Upper lobe of right lung (tissue), 1 donor: ENCODE measurements at places on chromosomes 3 and 15. TPM values are rescaled to one million over a fixed set of nuclear protein-coding genes. Genes with fewer than 3 reads are reported as not detected.
A peak's percentile ranks its signal among the peaks of the same experiment; 100 is the strongest.

Gene PLSCR2
- total RNA-seq, result not detected

DNA sequence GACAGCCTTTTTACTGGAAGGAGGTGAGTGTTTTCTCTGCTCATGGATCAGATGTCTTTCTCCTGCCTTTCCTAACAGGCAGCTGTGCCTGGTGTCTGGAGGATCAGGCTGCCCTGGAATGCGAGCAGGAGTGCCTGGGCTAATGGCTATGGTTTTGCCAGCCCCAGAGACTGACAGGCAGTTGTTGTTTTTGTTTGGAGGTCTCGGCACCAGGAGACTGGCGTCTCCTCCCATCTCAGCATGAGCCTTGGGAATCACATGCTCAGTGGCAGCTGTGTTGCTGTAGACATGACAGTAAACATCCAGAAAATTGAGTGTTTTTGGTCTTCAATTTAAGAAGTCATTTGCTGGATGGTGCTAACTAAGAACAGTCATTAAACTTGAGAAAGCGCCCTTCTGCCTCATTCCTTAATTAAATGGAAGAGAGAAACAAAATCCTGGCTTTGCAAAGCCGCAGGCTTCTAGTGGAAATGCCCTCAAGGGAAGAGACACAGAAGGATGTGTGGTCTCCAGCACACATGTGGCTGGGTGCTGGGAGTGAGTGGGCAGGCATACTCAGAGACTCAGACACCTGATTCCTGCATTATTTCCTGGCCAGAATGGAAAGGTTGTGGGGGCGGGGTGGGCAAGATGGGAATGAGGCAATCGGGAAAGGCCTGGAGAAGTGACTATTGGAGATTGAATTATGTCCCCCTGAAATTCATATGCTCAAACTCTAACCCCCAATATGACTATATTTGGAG, 97.0 kb upstream of the NMNAT3 start:
- no peak for DNase-seq
- no peak overlapping the region for H3K27ac ChIP-seq
- no peak overlapping the region for H3K4me3 ChIP-seq

DNA sequence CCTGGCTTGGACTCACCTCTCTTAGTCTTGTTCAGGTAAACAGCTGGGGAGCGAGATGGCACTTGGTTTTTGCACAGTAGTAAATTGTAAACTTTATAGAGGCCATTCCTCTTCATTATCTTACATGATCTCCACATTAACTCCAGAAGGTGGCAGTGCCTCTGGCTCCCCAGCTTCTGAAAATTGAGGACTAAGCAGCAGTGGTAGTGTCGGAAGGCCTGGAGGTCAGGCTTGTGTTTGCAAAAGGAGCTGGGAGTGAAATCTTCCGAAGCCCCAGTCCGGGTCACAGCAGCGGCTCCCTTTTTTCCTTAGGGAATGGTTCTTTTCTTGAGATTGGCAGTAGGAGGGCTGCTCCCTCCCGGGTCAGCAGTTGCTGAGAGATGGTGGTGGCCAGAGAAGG, 85.7 kb downstream of the FNDC3B start:
- peak overlapping the region; percentile 12 for H3K27ac ChIP-seq
- no peak for DNase-seq
- H3K36me3 ChIP-seq, result peaks cover 8% of the 10 kb centered on the region
- H3K4me3 ChIP-seq, result no peak overlapping the region
- H3K4me1 ChIP-seq, result peaks cover 48% of the 10 kb centered on the region

GRCh38 chr3:106711650-106712049, 665.6 kb upstream of the CCDC54 start:
- no peak overlapping the region for H3K4me3 ChIP-seq
- no peak for DNase-seq
- H3K4me1 ChIP-seq, result no peaks in the 10 kb centered on the region
- no peak overlapping the region for H3K27ac ChIP-seq
- no peaks in the 10 kb centered on the region for H3K36me3 ChIP-seq

DNA sequence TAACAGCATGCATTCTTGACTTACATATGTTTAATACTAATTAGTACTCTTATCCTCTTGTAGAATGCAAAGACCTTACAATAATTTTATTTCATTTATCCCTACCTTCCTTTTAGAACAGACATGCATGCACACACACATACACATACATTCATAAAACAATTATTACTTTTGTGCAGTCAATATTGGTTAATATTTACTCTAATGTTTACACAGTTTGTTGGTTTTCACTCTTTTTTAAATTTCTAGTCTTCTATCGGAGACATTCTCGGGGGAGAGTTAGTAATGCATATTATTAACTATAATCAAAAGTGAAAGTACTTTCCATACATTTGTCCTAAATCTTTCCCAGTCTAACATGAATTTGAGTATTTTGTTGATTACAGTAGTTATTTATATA, 317.7 kb upstream of the DPH6 start:
- no peaks in the 10 kb centered on the region for H3K4me1 ChIP-seq
- H3K36me3 ChIP-seq, result no peaks in the 10 kb centered on the region
- no peak overlapping the region for H3K4me3 ChIP-seq

DNA sequence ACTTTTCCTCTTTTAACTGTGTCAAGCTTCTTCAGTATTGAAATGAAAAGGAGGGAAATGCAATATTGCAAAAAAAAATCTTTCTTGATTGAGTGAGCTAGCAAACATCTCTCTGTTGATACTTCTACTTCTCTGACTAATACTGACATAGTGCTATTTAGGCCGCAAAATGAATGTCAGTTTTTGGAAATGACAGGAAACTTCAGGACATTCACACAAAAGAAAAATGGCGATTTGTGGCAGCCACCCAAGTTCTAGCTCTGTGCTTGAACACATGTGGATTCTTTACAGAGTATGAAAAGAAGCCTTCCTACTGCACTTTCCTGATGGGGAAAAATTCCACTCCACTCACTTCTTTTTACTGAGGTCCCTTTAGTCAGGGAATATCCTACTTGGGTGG, 486.8 kb upstream of the ALCAM start:
- no peaks in the 10 kb centered on the region for H3K4me1 ChIP-seq
- no peaks in the 10 kb centered on the region for H3K27me3 ChIP-seq
- no peak overlapping the region for H3K4me3 ChIP-seq
- no peak for DNase-seq

GRCh38 chr3:12879191-12879815, 37.9 kb upstream of the RPL32 start:
- H3K4me3 ChIP-seq, result no peak overlapping the region
- no peak for DNase-seq
- H3K36me3 ChIP-seq, result no peaks in the 10 kb centered on the region
- H3K4me1 ChIP-seq, result no peaks in the 10 kb centered on the region
- no peak overlapping the region for H3K27ac ChIP-seq
- peaks cover 14% of the 10 kb centered on the region for H3K27me3 ChIP-seq

DNA sequence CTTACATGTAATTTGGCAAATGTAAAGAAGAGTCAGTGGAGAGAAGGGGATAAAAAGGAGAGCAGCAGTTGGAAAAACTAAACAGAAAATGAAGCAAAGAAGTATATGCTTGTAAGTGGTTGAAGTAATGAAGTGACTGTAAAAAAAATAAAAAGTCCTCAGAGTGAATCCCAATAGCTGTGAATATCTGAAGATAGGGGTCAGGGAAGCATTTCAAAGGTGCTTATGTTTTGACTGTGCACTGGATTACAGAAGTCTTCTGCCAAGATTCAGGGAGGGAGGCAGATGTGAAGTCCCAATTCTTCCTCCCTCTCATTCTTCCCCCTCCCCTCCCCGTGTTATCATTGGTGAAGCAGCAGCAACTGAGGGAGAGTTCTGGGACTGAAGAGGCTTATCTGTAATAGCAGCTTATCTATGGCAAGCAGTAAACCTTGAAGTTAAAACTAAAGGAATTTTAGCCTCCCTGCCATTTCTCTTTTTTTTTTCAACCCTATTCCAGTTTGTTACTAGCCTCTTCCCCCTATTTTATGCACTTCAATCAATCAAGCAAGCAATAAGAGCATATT, 597.9 kb downstream of the IGSF11 start:
- DNase-seq, result no peak
- no peaks in the 10 kb centered on the region for H3K27me3 ChIP-seq
- H3K4me1 ChIP-seq, result no peaks in the 10 kb centered on the region
- H3K36me3 ChIP-seq, result no peaks in the 10 kb centered on the region
- H3K27ac ChIP-seq, result no peak overlapping the region
